ENCODE measurements at places on chromosomes 7 and 10.

DNA sequence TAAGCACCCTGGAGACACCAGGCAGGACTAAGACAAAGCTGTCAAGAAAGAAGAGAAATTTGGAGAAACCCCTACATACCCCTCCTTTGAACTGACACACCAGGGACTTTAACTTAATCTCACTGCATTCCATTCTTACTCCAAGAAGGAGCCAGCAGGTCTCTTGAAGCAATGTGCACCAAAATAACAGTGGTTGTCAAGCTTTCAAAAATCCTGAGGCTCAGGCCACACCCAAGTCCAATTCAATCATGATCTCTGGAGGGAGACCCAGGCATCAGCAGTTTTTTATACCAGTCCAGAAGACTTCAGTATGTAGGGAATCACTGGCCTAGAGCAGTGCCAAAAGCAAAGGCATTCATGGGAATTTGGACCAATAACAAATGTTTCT, 6.8 kb downstream of the SLC25A13 start:
- no peak for DNase-seq

DNA sequence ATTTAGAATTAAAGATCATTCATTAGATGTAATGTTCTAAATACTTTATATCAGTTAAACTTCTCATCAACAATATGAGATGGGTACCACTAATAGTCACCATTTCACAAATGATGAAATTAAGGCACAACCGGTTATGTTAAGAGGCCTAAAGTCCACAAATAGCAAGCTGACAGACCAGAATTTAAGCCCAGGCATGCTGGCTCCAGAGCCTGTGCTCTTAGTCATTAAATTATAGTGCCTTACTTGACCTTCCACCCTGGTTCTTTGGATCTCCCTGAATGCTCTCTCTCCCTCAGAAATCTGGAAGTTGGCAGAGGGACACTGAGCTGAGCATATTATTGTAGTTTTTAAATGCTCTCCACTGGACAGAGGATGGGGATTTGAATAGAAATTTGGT, 3.6 kb downstream of the LIPN start:
- DNase-seq = no peak

DNA sequence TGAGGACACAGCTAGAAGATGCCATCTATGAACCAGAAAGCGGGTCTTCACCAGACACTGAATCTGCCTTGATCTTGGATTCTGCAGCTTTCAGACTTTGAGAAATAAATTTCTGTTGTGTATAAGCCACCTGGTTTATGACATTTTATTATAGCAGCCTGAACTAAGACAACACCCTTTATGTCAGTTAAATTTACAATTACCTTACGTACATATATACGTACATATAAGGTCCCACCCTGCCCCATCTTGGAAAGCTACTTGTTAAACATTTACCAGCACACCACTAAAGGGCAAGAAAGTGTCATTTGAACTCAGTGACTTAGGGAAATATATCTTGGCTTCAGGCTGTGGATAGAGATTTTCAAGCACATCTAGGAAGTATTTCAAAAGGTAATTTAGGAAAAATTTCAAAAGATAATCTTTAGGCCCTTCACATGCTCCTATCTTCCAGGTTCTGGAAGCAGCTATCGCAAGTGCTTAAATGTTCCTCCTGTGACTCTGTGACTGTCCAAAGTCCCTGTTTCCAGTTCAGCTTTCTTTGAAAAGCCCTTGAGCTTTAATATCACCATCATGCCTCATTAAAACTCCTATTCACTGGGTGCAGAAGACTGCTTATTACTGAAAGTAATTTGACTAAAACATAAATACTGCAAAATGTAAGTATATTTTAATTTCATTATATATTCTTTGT, 9.6 kb upstream of the SRI start:
- DNase-seq = no peak

- no peak for DNase-seq
Observed at GRCh38 chr10:30553018-30553625, 76.4 kb downstream of the LYZL2 start.

GRCh38 chr7:124930173-124930623, 573 bp upstream of the POT1 start:
- DNase-seq = no peak

- DNase-seq = no peak
Observed at GRCh38 chr10:128017822-128018221, 108.4 kb downstream of the MKI67 start.

DNA sequence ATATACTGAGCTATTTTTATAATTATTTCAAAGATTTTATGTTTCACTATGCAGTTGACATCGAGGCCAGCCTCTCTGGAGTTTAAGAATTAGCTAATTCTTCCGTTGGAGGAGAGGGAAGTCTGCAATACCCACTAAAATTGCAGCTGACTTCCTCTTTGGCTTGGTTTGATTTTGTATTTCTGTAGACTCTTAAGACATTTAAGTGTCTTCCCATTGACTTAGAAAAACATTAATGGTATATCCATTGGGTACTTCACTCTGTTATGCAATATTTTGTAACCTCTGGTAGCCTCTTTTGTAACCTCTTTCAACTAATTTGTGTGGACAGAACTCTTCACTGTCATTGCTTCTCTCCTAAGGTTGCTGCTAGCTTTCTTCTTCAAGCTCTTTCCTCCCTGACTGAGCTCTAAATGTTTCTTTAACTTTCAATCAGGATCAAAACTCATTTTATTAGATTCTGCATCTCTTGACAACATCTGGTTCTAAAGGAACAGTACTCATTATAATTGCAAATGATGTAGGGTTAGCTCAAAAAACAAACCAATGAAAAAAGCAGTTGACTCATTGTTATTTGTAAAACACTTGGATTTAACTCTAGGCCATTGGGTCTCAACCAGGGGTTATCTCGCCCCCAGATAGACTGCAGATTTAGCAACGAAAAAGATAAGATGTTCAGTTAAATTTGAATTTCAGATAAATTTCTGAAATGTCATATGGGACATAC, 1.7 kb upstream of the ANKRD22 start:
- DNase-seq = no peak

- no peak for DNase-seq
Observed at GRCh38 chr7:22630069-22630468, 96.9 kb upstream of the IL6 start.

DNA sequence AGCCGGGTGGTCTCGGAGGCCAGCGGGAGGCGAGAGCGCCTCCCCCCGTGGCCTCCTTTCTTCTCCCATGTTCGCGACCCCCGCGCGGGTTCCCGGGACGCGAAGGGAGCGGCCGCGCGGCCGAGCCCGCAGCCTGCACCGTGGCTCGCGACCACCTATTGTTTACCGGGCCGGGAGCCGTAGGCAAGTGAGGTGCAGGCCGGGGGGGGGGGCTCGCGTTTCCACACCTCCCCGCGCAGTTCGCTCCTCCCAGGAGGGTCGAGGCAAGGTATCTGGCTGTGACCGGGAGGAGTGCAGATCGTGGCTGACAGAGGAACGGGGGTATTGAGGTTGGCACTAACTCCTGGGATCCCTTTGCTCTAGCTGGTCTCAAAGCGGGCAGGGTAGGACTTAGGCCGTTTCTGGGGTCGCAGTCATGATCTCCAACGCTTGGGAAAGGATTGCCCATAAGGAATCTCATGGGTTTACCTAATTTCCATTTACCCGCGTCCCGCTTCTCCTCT, 734 bp downstream of the PTPN12 start:
- peak; percentile 16 for DNase-seq

DNA sequence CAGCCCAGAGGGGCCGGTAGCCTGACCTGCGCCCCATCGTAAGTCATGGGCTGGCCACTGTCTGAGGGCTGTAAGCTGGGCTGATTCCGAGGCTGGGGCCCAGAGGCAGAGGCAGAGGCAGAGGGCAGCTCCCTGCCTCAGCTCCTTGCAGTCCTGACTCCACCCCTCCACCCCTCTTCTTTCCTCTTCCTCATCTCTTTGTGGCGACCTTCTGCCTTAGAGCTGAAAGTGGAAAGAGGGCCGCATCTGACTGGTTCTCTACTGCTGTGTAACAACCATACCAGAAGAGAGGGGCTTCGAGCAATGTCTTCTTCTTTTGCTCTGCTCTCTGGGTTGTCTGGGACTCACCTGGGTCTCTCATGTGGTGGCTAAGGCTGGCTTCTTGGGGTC, 179.1 kb downstream of the RPS24 start:
- no peak for DNase-seq

DNA sequence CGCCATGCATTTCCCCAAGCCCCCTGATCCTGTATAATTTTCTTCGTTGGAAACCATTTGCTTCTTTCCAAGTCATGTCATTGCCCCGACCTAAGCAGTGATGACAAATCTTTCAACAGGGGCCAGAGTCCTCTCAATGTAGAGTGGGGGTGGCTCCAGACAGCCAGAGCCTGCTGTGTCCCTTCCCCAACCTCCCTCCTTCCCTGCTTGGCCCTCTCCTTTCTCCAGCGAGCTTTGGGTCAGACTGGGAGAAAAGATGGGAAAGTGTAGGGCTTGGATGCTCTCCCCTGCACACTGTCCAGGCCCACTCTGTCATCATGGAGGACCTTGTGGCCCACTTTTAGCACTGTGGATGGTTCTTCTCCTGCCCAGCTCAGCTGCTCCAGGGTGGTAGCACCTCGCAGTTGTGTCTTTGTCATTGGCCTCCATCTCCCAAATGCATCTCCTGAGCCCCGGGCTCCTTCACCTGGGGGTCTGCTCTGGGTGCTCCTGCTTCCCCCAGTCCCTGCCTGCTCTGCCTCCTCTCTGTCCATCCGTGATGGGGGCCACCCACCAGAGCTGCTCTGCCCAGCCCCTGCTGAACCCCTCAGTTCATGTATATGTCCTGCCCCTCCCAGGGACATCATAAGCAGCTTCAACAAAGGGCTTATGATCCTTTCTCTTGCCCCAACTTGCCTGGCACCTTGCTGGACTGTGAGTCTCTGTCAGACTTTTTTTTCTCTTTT, 37.5 kb downstream of the BTBD16 start:
- no peak for DNase-seq

- DNase-seq = no peak
Observed at GRCh38 chr7:20510573-20510900, 104.9 kb upstream of the ABCB5 start.

DNA sequence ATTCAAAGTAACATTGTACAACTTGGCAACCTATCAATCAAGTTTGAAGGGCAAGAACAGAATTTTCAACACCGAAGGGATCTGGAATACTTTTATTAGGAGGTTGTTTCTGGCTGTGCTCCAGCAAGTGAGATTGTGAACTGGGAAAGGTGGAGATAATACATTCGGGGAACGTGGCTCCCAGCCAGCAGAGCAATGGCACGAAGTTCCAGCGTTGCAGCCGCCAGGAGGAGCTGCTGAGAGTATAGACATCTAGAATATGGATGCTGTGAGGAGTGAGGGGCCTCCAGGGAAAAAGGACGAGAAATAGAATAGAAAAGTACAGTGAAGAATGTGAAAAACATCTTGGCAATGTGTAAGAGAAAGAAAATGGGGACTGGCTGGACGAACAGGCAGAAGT, 69.5 kb downstream of the TCERG1L start:
- no peak for DNase-seq

GRCh38 chr10:43712821-43713584, 64.3 kb upstream of the ZNF32 start:
- DNase-seq = no peak

- DNase-seq = no peak
Observed at GRCh38 chr10:51666456-51666855, 32.9 kb downstream of the CSTF2T start.

- no peak for DNase-seq
Observed at GRCh38 chr7:27863880-27864279, 123.9 kb downstream of the TAX1BP1 start.

Measured in SHP77 (cell line).